ENCODE measurements at places on chromosomes 13 and 19.
A peak's percentile ranks its signal among the peaks of the same experiment; 100 is the strongest.

GRCh38 chr13:47929156-47929555, 71.9 kb downstream of the SUCLA2 start:
- DNase-seq: no peak

GRCh38 chr13:51047434-51048165, 63.5 kb downstream of the C13orf42 start:
- DNase-seq: no peak

GRCh38 chr13:22372261-22372660, 701.4 kb downstream of the FGF9 start:
- no peak for DNase-seq

GRCh38 chr19:2686360-2686759, 16.1 kb downstream of the GNG7 start:
- DNase-seq: no peak

DNA sequence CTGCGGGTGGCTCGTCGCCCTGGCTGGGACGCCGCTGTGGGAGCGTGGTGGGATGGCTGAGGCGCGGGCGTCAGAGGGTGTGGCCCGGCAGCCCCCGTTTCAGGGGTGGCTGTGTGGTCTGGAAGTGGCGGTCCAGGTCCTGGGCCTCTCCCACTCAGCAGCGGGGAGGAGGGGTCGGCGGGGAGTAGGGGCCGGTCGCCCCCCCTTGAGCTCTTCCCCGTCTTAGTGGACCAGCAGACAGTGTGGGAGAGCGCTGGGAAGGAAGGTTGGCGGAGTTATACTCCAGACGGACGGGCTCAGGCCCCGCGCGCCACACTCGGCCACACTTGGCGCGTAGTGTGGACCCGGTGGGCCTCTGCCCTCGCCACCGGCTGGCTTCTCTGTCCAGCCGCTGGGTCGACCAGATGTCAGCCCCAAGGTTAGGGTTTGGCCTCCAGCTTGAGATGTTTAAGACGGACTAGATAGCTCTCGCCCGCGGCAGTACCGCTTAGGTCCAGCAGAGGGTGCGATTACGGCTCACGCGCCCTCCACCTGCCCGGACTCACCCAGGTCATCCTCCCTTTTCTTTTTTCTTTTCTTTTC, 21.7 kb upstream of the ZNF429 start:
- DNase-seq: peak; percentile 65

DNA sequence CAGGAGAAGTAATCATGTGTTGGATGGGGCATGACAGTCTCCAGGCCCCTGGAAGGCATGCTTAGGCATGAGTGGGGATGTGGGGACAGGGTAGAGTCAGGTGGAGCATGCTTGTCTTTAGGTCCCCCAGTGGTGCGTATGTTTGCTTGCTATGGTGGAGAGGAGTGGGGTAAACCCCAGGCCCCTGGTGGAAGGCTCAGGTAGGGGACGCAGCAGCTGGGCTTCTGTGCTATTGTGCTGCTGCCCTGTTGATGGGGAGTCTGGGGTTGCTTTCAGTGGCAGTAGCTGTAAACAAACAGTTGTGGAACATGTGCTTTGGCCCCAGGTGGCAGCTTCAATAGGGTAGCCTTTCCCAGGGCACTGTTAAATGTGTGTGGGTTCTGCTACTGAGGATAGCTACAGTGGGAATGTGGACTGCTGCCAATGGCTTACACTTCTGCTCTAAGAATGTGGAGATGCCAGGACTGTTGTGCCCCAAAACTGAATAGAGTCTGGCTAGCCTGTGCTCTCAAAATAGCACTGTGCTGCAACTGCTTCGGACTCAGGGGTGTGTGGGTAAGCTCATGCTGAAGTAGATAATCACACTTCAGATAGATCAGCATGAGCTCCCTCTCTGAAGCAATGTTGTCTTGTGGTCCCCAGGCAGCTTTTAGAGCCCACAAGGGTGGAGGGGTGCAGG, 1257.3 kb downstream of the DIAPH3 start:
- DNase-seq: no peak

GRCh38 chr13:80946008-80946802, 605.3 kb upstream of the SPRY2 start:
- no peak for DNase-seq

GRCh38 chr19:43532571-43532961, 422 bp upstream of the ZNF575 start:
- no peak for DNase-seq

DNA sequence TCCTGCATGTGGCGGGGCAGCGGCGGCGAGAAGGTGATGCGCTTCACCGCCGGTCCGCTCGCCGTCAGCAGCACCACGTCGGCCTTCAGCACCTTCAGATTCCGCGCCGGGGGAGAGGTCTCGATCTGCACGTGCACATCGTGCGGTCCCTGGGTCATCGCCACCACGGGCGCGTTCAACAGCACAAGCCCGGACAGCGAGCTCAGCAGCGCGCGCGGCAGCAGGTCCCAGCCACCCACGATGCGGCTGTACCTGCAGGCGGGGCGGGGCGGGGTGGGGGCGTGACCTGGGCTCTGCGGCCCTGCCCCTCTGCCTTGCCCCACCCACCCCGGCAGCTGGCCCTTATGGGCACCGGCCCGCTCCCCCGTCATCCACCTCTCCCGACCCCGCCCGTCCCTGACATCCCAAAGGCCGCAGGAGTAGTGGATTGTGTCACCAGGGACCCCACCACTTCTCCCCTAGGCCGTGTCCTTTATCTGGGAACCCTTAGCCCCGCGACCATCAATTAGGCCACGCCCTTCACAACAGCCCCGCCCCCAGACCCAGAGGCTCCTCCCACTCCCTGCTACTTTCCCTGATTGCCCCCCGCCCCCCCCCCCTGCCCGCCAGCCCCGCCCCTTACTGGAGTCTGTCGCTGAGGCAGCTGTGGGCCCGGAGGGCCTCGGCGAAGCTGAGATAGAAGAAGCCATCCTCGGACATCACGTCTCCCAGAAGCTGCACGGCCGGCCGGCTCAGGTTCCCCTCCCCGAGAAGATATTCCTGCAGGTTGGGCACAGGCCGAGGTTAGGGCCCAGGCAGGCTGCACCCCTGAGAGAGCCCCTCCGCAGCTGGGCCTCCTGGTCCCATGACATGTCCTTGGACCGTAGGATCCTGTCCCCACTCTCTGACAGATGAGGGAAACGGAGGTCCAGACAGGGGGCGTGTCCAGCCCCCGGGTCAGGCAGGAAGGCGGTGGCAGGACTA, 6.1 kb downstream of the IL4I1 start:
- peak; percentile 47 for DNase-seq

DNA sequence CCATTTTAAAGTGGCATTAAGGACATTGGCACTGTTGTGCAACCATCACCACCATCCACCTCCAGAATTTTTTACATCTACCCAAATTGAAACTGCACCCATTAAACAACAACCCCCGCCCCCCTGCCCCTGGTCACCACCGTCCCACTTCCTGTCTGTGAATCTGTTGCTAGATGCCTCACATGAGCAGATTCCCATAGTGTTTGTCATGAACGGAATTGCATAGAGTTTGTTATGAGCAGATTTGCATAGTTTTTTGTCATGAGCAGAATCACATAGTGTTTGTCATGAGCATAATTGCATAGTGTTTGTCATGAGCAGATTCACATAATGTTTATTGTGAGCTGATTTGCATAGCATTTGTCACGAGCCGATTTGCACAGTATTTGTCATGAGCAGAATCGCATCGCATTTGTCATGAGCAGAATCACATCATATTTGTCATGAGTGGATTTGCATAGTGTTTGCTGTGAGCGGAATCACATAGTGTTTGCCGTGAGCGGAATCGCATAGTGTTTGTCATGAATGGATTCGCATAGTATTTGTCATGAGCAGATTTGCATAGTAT, 54.0 kb upstream of the GTF3A start:
- no peak for DNase-seq

DNA sequence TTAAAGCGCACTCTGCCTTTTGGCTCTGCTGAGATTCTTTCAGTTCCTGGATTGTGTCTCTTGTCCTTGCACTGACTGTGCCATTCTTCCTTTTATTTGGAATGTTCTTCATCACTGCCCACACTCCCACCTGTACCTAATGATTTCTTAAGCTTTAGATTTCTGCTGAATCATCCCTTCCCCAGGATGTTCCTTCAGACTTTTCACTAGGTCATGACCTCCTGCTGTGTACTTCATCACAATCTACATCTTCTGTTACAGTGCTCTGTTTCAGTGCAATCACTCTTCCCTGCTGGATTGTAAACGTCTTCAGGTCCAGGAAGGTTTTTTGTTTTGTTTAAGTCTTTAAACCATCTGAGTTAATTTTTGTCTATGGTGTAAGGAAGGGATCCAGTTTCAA, 281.0 kb downstream of the ATP8A2 start:
- no peak for DNase-seq

DNA sequence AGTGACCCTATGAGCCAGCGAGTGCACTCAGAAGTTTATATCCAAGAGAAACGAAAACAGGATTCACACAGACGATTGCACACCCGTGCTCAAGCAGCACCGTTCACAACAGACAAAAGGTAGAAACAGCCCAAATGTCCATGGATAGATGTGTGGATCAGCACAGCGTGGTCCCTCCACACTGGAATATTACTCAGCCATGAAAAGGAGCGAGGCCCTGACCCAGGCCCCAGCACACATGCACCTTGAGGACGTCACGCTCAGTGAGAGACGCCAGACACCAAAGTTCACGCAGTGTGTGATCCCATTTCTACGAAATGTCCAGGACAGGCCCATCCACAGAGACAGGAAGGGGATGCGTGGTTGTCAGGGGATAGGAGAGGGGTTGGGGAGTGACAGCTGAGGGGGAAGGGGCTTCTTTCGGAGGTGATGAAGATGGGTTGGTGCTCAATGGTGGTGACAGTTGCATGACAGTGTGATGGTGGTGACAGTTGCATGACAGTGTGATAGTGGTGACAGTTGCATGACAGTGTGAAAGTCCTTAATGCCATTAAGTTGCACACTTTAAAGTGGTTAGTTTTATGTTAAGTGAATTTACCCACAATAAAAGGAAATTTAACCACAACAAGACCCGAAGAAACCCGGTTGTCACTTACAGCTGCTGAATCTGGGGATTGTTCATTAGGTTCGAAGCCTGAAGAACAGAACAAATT, 18.9 kb upstream of the SLC39A3 start:
- no peak for DNase-seq

DNA sequence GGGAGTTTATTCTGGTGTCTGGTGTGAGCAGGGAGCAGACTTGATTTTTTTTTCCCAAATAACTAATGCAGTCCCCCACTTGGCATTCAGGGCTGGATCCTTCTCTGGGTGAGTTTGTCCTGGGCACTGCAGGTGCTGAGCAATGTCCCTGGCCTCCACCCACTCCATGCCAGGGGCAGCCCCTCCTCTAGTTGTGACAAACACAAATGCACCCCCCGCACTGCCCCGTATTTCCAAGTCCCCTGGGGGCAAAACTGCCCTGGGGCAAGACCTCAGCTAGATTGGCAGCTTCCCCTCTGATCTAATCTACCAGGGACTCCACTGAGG, 6.4 kb downstream of the MOB3A start:
- DNase-seq: no peak

DNA sequence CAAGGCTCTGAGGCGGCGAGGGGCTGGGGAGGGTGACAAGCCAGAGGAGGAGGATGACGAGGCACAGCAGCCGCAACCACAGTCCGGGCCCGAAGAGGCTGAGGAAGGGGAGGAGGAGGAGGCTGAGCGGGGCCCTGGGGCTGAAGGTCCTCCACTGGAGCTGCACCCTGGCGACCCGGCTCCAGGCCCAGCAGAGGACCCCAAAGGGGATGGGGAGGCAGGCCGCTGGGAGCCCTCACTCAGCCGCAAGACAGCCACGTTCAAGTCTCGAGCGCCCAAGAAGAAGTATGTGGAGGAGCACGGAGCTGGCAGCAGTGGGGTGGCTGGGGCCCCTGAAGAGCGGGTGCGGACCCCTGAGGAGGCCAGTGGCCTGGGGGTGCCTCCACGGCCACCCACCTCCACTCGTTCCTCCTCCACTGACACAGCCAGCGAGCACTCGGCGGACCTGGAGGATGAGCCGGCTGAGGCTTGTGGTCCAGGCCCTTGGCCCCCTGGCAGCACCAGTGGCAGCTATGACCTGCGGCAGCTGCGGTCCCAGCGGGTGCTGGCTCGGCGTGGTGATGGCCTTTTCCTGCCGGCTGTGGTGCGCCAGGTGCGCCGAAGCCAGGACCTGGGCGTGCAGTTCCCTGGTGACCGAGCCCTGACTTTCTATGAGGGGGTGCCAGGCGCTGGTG, 2.9 kb downstream of the CIC start:
- no peak for DNase-seq

DNA sequence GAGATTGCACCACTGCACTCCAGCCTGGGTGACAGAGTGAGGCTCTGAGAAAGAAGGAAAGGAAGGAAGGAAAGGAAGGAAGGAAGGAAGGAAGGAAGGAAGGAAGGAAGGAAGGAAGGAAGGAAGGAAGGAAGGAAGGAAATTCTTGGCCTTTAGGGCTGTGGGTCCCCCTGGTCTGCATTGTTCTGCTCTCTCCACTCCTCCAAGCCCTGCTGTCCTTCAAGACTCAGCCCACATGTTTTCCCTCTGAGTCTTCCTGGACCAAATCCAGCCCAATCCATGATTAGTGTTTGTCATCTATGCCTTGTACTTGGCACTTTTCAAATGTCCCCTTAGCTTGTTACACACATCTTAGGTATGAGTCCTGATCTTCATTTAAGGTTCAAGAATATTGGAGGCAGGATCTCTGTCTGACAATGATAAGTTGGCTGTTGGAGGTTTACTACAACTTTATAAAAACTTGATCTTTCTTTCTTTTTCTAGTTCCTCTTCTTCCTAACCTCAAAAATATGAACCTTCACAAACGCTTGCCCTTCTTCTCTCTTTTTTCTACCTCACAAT, 48.8 kb upstream of the INTS6 start:
- no peak for DNase-seq

DNA sequence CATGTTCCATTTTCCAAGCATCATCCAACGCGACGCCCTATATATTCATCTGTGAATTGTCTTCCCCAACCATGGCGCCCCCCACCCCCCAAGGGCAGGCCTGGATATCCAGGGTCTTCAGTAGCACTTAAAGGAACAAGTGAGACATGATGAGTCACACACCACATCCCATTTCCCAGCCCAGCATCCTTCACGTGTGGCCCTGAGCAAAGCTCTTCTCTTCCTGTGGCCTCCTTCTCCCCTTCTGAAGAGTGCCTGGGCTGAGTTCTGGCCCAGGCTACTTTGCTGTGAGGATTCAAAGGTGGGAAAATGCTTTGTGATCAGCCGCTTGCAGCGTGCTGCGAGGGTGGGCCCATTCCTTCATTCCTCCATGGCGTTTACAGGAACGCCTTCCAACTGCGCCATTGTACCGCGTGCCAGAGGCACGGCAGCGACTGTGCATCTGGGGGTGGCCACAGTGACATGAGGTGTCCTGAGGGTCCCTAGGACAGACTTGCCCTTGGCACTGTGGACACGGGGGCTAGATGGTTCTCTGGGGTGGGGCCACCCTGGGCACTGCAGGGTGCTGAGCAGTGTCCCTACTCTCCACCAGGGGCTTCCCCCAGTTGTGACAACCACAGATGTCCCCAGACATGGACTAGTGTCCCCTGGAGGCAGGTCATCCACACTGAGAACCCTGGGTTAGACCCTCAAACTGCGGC, 11.7 kb downstream of the PLIN4 start:
- DNase-seq: no peak

- no peak for DNase-seq
Observed at GRCh38 chr13:34752283-34752960, 189.6 kb upstream of the NBEA start.

Measured in stimulated activated CD4-positive, alpha-beta T cell treated with anti-CD3 and anti-CD28 coated beads, Interleukin-15, amount 100 ng/mL, for 1 hour (primary cell).